NCI-H1694 treated with DMSO at 0.1 percent for 48 hours (cell line): ENCODE measurements at places on chromosomes 1 and 21.

DNA sequence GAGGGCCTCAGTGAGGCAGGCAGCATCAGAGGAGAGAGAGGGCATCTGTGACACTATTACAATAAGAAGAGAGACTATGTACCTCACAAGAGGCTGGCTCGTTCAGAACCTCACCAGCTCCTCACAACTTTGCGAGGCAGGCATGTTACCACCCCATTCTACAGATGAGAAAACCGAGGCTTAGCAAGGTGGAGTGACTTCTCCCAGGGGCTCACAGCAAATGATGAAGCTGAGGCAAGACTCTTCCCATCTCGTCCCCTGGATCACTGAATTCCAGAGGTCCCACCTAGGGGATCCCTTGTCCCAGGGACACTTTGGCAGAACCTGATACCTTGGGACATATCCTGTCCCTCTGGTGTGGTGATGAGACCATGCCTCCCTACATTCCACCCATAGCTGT lies 64.4 kb downstream of the DISP3 start:
- no peak for DNase-seq

DNA sequence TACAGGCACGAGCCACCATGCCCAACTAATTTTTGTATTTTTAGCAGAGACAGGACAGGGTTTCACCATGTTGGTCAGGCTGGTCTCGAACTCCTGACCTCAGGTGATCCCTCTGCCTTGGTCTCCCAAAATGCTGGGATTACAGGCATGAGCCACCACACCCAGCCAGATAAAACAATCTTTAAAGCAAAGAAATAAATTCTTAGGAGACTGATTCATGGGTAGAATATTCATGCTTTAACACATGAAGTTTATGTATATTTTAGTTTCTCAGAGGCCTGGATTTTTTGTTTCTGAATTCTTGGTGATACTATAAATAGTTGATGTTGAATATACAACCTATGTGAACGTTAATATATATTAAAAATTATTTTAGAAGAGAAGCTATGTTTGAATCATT lies 127.4 kb upstream of the KIAA1614 start:
- DNase-seq: no peak

- no peak for DNase-seq
Measured at GRCh38 chr21:45370575-45370974, 34.4 kb upstream of the COL18A1 start.

GRCh38 chr1:22855668-22856606 lies 116.7 kb downstream of the LACTBL1 start:
- DNase-seq: no peak

DNA sequence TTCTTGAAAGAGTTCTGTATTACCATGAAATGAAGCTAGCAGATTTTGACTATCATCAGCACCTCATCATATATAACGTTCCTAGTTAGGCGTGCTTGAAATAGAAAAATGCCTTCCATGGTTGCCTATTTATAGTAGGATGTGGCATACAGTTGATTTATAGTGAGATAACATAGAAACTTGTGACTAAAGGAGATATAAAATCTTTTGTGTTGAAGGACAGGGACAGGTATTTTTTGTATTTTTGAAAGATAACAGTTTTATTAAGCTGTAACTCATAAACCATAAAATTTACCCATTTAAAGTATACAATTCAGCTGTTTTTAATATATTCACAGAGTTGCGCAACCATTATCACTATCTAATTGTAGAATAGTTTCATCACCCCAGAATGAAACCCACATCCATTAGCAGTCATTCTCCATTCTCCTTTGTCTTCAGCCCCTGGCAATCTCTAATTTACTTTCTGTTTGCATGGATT lies 19.3 kb downstream of the SPEN start:
- DNase-seq: no peak

- DNase-seq: peak; percentile 18
Measured at GRCh38 chr1:227234998-227235405, 83.3 kb downstream of the CDC42BPA start.

DNA sequence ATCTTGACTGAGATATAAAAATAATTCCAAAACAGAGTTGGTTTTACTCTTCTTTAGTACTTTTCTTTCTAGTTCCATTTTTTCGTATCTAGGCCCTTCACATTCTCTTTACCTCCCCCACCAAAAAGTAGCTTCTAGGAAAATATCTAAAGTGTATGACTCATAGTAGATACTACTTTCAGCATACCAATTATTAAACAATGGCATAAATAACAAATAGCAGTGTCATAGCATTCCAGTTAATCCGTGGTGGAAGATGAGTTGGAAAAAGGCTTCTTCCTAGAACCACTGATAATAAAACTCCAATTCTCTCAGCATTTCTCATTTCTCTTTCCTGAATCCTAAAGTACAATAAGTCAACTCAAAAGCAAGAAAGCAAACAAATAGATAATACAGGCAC lies 859.0 kb upstream of the B3GALT2 start:
- DNase-seq: no peak

GRCh38 chr1:72516826-72517225 lies 234.5 kb upstream of the NEGR1 start:
- no peak for DNase-seq

GRCh38 chr1:110102081-110102480 lies 10.2 kb upstream of the UBL4B start:
- DNase-seq: no peak

GRCh38 chr1:34911465-34911864 lies 18.0 kb downstream of the DLGAP3 start:
- no peak for DNase-seq

- no peak for DNase-seq
Measured at GRCh38 chr1:41368366-41368765, 7.1 kb downstream of the FOXO6 start.

DNA sequence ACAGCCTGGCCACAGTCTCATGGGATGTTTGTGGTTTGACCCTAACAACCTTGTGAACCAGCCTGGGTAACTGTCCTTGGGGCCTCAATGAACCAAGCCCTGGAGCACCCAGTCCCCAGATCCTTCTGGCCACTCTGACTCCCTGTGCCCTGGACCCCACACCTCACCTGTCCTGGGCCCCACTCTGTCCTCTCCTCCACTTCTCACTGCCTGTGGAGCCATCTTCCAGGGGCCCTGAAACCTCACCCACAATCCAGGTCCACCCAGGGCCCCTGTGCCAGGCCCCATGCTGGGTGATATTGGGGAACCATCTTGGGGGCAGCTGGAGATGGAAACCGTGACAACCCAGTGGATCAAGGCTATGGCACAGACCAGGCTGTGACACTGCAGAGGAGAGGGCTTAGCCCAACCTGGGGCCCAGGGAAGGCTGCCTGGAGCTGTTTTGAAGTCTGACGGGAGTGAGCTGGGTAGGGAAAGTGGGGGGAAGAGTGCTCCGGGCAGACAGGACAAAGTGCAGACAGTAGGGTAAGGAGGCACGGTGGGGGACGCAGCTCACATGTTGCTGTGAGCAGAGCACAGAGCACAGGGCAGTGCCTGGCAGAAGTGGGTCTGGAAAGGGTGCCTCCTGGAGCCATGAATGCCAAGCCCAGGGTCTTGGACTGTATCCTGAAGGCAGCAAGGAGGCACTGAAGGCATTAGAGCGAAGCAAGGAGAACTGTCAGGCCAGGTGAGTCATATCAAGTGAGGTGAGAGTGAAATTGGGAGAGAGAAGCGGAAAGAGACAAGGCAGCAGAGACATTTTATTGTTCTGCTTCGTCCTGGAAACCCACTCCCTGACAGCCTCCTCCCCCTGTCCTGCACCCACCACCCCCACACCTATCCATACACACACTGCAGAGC lies 12.1 kb upstream of the LRP8 start:
- DNase-seq: no peak

DNA sequence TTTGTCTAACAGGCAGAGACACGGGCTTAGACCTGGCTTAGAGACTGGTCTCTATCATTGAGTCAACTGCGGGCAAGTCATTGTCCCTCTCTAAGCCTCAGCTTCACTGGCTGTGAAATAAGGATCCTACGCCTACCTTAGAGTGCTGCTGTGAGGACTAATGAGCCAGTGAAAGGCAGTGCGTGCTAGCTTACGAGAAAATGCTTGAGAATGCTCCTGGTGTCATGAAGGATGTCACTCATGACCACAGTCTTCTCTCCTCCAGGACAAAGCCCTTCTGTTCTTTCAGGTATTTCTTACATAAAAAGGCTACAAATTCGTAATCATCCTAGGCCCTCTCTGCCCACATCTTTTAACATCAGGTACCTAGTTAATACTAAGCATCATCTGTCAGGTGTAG lies 16.5 kb upstream of the A3GALT2 start:
- DNase-seq: no peak

GRCh38 chr1:189708674-189709073 lies 769.0 kb downstream of the BRINP3 start:
- DNase-seq: no peak

DNA sequence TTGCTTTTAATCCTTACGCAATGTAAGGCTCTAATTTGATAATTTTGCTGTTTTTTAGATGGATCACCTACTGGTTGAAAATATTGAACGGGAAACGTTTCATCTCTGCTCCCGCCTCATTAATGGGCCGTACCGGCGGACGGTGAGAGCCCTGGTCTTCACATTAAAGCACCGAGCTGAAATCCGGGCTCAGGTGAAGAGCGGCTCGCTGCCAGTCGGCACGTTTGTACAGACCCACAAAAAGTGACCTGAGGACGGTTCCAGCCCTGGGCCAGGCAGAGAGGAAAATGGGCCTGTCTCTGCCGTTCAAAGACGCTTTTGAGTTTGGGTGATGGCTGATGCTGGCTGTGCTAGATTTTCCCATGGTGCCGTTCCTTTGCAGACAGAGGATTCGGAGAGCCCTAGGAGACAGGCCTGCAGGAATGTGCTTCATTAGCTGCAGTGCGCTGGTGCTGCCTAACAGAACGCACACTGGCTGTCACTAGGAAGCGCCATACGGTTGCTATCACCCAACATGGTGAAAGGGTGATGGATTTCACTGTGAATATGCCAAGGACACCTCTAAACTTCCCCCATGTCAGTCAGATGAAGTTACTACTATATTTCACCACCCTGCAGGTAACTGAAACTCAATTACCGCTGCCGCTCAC lies 42.9 kb downstream of the TCEANC2 start:
- no peak for DNase-seq

GRCh38 chr1:52158218-52158617 lies 16.3 kb downstream of the ZFYVE9 start:
- no peak for DNase-seq

DNA sequence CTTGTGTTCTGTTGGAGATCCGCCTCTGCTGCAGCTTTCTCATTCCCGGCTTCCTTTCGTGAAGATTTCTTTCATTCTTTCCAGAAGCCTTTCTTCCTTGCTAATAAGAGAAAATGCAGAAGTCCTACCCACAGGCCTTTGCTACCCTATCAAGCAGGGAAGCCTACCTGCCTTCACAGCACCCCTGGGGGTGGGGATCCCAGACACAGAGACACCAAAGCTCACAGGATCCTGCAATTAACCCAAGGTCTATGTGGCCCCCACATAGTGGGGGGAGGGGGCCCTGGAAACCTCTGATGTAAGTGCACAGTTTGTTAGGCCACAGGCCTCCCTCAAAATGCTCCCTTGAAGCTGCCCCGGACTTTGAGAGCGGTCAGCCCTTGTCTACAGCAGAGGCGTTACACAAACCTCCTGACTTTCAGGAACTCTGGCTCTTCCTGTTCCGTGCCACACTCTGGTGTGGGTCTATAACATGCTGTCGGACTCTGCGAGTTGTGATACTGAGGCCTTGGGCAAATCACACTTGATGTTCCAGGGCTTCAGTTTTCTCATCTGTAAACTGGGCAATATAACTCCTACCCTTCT lies 31.2 kb downstream of the NKAIN1 start:
- no peak for DNase-seq

- DNase-seq: no peak
Measured at GRCh38 chr1:14782741-14783591, 184.5 kb downstream of the KAZN start.

GRCh38 chr1:177451191-177451590 lies 280.4 kb downstream of the BRINP2 start:
- no peak for DNase-seq

- DNase-seq: no peak
Measured at GRCh38 chr1:21361506-21361905, 71.2 kb upstream of the ECE1 start.

DNA sequence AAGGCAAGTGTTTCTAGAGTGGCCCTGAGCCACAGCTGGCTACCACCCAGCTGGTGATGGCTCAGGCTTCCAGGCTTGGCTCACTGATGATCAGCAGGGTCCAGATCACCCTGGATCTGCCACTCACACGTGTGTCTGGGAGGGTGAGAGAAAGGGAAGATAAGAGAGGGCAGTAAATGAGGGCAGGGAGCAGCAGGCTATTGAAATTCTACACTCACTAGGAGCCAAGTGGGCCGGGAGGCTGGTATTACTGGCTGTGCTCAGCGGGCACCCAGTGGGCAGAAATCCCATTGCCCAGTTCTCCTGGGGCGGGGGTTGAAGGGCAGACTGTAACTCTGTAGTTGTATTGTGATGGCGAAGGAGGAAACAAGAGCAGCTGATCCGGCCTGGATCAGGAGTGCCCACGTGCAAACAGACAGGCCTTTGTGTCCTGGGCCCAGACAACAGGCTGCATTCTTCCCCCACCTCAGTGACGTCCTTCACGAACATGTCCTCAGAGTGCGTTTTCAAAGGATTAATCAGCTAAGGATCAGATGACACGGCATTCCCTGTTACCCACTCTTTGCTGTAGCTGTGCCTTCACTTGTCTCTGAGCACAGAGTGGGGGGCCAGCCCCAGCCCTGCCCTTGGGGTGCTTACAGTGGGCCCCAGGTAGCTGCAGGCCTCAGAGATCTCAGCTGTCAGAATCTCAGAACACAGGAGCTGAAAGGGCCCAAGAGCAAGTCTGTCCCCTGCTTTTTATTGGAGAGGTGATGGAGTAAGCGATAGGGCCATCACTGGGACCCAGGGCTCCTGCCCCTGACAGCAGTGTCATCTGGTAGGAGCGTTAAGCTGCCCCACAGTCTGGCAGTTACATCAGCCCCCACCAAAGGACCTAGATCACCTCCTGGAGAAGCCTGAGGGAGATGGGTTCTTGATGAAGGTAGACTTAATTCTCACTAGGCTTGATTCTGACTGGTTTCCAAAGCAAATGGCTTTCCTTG lies 60.5 kb downstream of the ATP1A1 start:
- DNase-seq: no peak

DNA sequence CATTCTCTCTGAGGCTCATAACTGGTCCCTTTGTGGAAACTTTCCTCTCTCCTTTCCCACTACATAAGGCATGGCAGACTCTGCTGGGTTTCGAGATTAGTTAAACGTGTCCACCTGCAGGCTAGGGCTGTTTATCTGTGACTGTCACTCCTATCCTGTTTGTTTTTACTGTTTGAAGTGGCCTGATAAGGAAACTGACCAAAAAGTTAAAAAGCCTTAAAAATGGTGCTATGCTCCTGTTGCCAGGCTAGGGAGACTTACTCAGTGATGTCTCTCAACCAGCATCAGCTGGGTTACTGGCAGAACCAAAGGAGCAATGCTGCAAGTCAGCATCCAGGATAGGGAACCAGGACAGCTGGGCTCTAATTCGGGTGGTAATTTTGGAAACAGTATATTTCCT lies 3.9 kb downstream of the PIGV start:
- no peak for DNase-seq

- DNase-seq: no peak
Measured at GRCh38 chr1:37853157-37853556, 6.2 kb downstream of the MTF1 start.
